Hypothalamus (tissue), 51 donors: ENCODE measurements at places on chromosomes 13 and 19.

DNA sequence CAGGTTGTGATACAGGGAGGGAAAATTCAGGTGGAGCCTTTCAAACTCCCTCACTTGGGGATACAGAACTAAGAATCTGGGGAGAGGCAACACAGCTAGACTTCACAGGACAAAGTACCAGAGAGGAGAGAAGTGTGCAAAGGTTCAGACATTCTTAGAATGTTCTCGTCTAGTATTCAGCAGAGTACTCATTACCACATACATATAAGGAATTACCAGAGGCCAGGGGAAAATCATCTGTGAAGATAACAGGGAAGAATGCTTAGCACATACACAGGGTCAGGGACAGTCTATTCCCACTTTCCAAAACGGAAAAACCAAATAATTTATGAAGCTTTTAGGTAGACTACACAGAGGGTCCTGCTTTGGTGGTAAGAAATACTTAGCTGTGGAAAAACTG is 58.1 kb downstream of the TRPC4 start:
- no peak for DNase-seq

DNA sequence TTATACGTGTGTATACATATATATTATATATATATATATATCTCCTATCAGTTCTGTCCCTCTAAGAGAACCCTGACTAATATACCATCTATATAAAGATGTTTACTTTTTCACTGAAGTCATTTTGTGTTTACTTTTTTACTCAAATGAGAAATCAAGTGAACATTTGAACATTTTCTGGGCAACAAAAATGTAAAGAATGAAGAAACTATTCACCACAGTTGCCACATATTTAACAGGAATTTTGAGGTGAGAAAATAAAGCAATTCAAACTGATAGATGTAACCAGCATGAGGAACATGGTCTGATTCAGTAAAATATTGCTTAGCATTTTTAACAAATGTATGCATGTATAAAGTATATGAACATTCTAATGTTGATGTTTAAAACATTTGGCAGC is 299.2 kb upstream of the KLHL1 start:
- DNase-seq: no peak

GRCh38 chr19:34319785-34320184 is 45.2 kb upstream of the GPI start:
- DNase-seq: no peak

- peak; percentile 10 for DNase-seq
Observed at GRCh38 chr19:44746946-44747738, 1.4 kb upstream of the BCL3 start.

DNA sequence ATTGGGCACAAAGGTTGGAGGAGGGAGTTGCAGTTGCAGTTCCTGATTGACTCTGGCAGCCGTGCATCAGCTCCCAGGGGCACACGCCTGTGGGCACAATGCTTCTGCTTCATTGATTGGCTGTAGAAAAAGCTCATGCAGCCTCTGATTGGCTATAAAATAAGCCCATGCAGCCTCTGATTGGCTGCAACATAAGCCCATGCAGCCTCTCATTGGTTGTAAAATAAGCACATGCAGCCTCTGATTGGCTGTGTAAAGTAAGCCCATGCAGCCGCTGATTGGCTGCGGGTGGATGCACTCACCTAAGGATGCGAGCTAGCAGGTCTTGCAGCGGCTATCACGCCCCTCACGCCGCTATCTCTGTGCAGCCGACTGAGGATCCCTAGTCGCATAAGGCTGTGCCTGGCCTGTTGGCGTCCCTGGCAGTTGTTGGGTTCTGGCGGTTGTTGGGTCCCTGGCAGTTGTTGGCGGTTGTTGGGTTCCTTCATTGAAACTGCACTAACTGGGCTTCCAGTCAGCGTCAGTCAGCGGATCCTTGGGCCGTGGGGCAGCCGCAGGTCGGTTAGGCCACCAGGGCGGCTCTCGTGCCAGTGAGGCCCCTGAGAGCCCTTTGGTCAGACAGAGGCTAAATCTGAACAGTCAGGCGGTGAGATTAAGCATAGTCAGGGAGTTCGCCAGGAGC is at the start of gene SIGLECL1:
Gene SIGLECL1 (plus strand): TSS at position 295 of the 682 bp plus-strand sequence. CDS start 12,993 bp downstream, outside the sequence.
- DNase-seq: no peak

GRCh38 chr13:31538067-31539042 is 201.0 kb upstream of the RXFP2 start:
- no peak for DNase-seq

DNA sequence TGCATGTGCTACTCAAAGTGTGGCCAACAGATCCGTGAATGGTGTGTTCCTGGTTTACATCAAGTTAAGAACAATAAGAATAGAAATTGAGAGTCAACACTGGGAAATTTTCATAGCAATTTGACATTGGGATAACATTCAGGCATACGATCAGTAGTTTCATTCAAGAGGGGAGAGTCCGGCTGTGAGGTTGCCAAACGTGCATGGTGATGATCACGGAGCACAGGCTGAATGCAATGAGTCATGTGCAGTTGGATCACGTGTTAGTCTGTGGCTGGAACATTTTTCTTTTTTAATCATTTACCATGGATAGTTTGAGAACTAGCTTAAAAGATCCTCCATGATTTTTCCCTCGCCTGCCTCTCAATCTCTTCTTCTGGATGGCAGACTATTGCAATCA is 2.5 kb upstream of the DCT start:
- no peak for DNase-seq

DNA sequence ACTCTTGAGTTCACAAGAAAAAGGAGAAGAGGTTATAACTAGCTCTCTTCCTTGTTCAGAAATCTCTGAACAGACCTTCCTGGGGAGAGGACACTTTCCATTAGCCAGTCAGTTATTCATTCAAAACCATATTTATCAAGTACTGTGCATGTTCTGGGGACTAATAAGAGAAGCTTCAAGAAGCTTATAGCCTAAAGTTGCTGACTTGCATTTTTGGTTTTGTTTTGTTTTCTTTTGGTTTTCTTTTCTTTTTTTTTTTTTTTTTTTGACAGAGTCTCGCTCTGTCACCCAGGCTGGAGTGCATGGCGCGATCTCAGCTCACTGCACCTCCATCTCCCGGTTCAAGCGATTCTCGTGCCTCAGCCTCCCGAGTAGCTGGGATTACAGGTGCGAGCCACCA is 471.4 kb downstream of the KLF12 start:
- DNase-seq: no peak

GRCh38 chr13:52808842-52809219 is 39.6 kb downstream of the PCDH8 start:
- no peak for DNase-seq

DNA sequence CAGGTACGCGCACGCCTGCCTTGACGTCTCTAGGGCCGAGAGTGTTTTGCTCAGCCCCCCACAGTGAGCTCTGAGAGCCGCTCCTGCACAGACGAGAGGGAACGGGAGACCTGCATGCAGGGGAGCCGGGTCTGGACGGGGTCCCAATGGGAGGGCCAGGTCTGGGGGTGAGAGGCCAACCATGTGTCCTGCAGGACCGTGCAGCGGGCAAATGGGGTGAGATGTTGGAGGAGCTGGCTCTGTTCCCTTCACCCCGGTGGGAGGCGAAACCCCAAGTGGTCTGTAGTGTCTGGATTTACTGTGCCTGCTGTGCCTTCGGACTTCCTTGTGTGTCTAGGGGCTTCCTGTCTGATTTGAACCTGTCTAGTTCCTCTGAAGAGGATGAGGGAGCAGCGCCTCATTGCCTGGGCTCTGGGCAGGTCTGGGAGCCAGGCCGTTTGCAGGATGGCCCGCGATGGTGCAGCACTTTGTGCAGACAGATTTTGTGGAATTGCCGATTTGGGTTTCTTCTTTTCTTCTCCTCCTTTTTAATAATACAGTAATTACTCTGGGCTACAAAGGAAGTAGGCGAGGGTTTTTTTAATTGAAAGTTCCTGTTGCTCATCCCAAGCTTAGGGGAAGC is 2.1 kb downstream of the CSNK1G2 start:
- no peak for DNase-seq

GRCh38 chr13:52837850-52838249 is 10.6 kb downstream of the PCDH8 start:
- no peak for DNase-seq

DNA sequence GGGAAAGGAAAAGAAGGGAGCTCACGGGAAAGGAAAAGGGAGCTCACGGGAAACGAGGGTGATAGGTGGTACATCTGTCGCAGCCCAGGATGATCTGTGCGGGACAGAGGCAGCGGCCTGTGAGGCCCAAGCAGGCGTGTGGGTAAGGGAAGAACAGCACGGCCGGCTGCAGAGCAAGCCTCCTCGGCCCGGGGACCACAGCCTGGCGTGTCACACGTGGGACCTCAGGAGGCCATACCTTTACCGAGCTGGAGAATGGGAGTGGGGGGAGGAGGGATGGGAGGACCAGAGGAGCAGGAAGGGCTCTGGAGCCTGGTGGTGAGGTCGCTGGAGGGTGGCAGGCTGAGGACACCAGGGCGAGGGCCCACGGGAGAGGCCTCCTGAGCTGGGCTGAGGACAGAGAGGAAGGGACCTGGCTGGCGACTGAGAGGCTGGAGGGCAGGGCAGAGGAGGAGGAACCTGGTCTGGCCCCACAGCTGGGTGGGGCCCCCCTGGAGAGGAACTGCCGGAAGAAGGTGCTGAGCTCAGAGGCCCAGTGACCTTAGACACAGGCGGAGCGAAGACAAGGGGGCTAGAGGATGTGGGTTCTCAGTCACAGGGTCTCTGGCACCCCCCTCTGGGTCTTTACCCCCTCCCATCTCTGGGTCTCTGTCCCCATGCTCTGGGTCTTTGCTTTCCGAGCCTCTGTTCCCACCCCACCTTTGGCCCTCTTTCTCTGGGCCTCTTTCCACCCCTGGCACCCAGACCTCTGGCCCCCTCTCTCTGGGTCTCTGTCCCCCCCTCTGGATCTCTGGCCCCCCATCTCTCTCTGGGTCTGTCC is 2.9 kb upstream of the FTL start:
- no peak for DNase-seq
